ENCODE measurements at places on chromosomes 3 and 15.

DNA sequence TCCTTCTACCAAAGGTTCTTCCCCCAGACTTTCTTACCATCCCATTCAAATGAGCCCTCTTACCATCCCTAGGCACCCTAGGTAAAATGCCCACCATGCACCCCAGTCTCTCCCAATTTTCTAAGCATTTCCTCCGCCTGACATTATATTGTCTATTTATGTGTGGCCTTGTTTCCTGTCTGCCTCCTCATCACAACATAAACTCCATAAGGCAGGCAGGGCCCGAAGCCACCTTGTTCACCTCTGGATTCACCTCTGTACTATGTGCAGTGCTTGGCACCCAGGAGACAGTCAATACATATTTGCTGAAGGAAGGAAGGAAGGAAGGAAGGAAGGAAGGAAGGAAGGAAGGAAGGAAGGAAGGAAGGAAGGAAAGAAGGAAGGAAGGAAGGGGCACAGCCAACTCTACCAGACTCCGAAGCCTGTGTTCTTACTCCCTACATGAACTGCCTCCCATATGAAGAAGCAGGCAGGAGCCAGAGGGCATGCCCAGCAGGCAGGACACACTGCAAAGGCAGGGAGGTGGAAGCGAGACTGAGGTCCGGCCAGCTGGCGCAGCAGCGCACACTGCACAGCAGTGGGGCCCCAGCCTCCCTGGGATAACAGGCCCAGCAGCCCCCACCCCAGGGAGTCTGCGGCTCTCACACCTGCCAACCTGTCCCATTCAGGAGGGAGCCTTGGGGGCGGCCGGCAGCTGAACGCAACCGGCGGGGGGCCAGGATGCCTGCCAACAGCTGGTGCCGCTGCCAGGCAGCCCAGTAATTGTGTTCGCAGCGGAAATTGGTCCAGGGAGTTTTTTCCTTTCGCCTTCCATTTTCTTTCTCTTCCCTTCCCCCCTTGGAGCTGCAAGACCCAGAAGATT, 106.0 kb upstream of the LINGO1 start:
- no peak for DNase-seq

- no peak for DNase-seq
These were observed 140.5 kb upstream of the MLF1 start for GRCh38 chr3:158430448-158430847.

DNA sequence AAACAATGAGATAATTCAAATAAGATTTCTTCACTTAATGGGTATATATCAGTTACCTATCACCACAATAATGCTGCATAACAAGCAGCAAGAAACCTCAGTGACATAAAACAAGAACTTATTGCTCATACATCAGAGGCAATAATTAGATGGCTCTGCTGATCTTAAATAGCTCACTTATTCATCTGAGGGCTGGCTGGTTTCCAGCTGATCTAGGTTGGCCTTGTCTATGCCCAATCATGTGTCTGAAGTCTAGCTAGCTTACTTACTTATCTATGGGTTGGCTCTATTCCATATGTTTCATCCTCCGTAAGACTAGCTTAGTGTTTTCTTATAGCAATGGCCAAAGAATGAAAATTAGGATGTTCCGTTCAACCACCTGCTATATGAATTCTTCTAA, 109.4 kb upstream of the AGTR1 start:
- DNase-seq: no peak

DNA sequence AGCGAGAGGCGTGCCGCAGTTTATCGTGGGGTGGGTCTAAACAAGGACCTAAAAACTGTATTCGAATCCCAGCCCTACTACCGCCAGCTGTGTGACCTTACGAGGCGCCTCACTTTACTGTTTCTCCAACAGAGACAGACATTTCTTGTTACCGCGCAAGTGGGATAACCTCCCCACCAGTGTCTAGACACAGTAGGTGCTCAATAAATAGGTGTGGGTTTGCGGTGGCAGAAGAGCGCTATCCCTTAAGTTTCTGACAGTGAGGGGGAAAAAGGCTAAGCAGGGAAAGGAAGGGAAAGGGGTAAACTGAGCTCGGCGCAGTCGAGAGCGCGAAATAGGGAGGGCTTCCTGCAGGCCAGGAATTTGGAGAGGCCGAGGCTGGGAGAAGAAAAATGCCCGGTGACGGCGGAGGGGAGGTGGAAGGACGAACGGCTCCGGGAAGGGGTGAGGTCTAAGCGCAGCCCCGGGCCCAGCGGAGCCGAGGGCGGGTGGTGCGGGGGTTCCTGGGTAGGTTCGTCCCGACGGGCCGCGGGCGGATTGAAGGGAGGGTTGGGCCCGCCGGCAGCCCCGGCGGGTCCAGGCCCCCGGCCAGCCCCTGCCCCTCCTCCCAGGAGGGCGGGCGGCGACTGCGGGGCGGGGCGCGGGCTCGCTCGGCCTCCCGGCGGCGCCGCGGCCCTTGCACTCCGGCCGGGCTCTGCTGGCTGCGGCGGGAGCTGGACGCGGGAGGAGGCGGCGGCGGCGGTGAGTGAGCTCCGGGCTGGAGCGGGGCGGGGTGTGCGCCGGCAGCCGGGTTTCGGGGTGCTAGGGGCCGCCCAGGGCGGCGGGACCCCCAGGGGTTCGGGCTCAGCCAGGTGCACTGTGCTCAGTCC, at the start of gene CGNL1:
CGNL1 (plus strand) TSS at position 679 of the 869 bp plus-strand sequence. CDS start 61,495 bp downstream, outside the sequence.
- DNase-seq: no peak

- DNase-seq: no peak
These were observed 1.3 kb upstream of the MESD start for GRCh38 chr15:80990955-80991354.

GRCh38 chr15:89783861-89784685, 7.9 kb downstream of the MESP2 start:
- DNase-seq: no peak

GRCh38 chr3:161413855-161414210, 42.5 kb upstream of the SPTSSB start:
- DNase-seq: no peak

DNA sequence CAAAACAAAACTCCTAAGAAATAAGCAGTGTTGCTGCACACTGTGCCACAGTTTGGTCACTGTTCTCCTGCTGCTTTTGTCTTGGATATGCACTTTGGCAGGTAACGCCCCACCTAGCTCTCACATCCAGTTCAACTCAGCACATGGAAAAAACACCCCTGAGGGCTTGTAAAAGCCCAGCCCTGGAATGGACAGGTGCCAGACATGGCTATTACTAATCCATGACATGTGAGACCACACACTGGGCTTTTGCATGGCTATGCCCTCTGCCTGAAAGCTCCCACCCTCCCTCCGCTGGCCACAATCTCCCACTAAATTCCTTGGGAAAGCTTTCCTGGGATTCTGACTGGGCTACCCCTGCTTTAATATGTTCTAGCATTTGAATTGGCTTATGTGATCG, 24.7 kb upstream of the ZBED2 start:
- DNase-seq: no peak

- DNase-seq: peak; percentile 95
These were observed 38.0 kb downstream of the PRICKLE2 start for GRCh38 chr3:64187065-64187959.
